Coronary artery (tissue), 2 donors: ENCODE measurements at places on chromosomes 3 and 15.

DNA sequence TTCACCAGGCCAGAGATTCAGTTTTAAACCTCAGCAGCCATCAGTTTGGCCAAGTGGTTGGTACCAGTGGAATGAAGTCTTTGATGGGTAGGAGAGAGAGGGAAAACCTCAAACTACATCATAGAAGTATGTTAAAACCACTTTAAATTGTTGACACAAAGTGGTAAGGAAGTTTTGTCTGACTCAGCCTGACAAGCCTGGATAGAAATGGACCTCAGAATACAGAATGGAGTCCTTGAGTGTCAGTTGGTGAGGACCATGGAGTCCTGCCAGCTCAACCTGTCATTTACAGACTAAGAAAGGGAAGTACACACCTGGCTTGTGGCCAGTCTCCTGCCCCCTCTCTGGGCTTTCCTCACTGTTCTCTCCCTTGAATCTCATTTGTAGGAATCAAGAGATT lies 12.1 kb downstream of the EAF1 start:
- DNase-seq: no peak

- no peak for DNase-seq
Measured at GRCh38 chr3:39705351-39705900, 104.0 kb upstream of the MYRIP start.

GRCh38 chr3:21543380-21544075 lies 207.5 kb downstream of the ZNF385D start:
- no peak for DNase-seq

GRCh38 chr15:84598993-84599392 lies 1.8 kb upstream of the ZSCAN2 start:
- no peak for DNase-seq

GRCh38 chr15:31563421-31563820 lies 236.8 kb downstream of the KLF13 start:
- no peak for DNase-seq

GRCh38 chr15:88913017-88913849 lies at the start of gene MFGE8:
Gene MFGE8 (minus strand): TSS chr15:88913379. CDS start chr15:88913319, 60 bp downstream.
- peak; percentile 89 for DNase-seq

DNA sequence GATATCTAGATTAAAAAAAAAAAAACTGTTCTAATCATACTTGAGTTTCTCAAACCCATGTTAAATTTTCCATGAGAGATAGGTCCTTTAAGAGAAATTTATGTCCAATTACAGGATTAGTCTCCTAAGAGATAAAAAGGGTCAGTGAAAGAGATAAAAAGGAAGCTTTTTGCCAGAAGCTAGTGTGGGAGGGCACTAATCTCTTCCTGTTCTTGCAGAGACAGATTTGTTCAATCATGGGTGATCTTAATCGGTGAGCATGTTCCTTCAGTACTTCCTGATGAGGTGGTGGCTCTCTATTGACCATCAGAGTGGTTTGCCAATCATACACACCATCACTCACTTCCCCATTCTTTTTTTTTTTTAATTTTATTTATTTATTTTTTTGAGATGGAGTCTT lies 16.9 kb upstream of the LPP start:
- DNase-seq: no peak

- no peak for DNase-seq
Measured at GRCh38 chr15:73394782-73395181, 26.0 kb upstream of the HCN4 start.

DNA sequence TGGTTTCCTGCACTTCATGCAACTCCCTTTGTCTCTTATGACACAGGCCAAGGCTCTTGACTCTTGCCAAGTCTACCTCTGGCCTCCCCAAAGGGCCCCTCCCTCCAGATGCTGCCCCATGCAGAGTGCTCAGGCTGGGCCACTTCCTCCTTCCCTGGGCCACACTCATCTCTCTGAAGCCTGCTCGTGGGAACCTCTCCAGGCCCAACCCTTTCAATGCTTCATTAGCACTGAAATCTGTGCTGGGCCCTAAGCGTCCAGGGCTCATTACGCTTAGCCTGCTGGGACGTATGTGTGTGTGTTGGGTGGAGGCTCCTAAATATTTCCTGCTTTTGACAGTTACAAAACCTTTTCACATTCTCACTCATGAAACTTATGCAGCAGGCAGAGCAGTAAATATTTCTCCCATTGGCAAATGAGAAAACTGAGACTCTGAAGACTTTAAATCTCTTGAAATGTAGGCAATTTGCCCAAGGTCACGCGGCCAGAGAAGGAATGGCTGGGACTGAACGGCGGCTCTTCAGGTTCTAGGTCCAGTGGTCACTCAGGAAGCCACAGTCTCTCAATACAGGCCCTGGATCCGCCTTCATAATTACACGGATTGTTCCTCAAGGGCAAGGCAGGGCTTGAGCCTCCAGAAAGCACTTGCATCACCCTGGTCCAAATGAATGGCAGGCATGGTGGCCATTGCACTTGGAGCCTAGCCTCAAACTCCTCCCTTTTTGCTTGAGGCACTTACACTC lies 241.7 kb upstream of the HES1 start:
- no peak for DNase-seq

GRCh38 chr3:62665627-62666437 lies 209.4 kb downstream of the CADPS start:
- no peak for DNase-seq

- DNase-seq: no peak
Measured at GRCh38 chr15:82537351-82537908, 2.8 kb downstream of the RPS17 start.

DNA sequence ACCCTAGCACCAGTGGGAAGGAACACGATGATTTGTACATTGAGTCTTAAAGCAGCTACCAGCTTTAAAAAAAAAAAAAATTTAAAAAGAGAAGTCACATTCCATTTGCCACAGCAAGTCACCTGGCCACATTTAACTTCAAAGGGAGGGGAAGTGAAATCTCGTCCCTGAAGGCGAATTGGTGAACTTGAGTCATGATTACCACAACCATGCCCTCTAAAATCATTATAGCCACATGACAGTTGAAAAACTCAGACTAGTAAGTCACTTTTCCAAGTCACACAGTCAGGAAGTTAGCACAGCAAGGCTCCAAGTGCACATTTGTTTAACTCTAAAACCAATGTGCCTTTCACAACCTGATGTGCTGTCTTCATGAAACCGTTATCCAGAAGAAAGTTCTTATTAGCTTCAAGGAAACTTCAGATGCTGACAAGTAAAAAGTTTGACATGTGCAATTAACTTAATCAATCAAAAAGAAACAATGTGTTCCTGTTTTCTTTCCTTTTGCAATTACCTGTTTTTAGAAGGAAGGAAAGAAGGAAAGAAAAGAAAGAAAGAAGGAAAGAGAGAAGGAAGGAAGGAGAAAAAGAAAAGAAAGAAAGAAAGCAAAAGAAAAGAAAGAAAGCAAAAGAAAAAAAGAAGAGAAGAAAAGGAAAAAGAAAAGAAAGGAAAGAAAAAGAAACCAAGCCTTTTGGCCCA lies 8.3 kb upstream of the THSD4 start:
- DNase-seq: no peak

- DNase-seq: no peak
Measured at GRCh38 chr3:72379500-72380187, 468.6 kb downstream of the SHQ1 start.

DNA sequence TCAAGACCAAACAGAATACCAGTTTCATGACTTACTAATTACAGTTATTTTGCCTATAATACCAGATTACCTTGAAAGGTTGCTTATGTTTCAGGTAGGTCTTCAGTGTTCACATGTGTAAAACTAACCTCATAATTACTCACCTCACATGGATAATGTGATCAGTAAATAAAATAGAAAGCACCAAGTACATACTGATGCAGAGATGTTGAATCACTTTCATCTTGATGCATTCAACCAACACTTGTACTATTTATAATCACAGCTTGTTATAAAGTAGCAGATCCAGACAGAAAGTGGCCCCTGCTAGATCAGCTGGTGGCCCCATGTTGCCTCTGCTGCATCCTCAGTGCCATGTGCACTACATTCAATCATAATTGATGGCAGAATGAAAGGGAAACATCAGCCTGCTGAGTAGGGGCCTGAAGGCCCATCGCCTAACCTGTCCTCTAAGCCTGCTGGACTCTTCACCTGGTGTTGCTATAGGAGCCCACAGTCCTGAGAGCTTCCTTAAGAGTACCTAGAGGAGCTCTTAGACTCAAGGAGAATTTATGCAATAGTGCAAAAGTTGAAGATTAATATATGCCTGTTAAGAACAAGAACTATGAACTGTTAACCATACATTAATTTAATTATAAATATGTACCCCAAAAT lies 154.3 kb downstream of the PLCL2 start:
- no peak for DNase-seq

GRCh38 chr3:29381595-29381994 lies 100.7 kb downstream of the RBMS3 start:
- no peak for DNase-seq

DNA sequence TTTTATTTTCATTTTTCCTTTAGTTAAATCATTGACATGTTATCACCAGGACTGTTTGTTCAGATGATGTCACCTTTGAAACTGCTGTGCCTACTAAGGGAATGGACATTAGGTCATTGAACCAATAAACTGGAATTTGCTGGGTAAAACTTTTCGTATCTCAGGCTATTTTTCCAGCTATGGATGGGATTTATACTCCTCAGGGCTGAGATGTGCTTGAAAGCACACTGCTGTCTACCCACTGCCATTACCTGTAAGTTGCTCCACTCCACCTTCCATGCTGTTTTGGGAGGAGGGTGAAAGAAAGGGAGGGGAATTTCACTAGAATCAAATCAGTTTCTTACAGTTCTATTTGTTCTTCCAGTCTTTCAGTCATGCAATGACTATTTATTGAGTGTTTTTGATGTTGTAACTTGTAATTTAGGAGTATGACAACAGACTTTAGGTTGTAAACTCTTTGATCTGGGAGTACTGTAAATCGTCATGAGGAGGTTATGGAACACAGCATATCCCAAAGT lies 11.3 kb downstream of the EHD4 start:
- no peak for DNase-seq

DNA sequence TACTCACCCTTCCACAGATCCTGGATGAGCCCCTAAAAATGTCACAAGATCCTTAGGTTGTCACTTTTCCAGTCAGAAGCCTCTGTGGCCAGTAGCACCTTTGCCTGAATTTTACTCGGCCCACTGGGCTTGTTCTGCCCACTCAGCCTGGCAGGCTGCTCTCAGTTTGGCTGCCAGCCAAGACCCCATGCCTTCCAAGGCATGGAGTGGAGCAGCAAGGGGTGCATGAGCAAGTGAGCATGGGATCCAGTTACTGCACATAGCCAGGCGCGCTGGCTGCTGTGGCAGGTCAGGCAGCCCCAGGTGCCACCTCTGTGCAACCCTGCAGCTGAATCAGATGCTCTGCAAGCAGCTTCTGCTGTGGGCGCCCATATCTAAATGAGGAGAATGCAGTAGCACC lies 79.3 kb downstream of the CGGBP1 start:
- no peak for DNase-seq

- no peak for DNase-seq
Measured at GRCh38 chr15:85168642-85169173, 187.1 kb downstream of the PDE8A start.

DNA sequence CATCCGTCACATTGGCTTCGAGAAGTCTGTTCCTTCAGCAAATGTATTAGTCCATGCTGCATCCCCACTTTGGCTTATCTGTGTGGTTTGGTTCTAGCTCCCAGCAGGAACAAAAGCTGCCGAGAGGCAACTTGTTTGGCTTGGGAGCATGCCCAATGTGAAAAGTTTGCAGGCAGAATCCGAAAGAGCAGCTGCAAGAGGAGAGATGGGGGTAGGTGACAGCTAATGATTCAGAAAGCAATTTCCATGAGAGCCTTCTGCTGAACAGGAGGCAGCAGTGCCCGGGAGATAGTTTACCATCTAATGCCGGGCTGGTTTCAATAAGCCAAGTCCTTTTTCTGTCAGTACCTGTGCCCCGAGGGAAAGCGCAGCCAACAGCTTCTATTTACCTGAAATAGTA lies 60.2 kb downstream of the GRM7 start:
- DNase-seq: no peak

DNA sequence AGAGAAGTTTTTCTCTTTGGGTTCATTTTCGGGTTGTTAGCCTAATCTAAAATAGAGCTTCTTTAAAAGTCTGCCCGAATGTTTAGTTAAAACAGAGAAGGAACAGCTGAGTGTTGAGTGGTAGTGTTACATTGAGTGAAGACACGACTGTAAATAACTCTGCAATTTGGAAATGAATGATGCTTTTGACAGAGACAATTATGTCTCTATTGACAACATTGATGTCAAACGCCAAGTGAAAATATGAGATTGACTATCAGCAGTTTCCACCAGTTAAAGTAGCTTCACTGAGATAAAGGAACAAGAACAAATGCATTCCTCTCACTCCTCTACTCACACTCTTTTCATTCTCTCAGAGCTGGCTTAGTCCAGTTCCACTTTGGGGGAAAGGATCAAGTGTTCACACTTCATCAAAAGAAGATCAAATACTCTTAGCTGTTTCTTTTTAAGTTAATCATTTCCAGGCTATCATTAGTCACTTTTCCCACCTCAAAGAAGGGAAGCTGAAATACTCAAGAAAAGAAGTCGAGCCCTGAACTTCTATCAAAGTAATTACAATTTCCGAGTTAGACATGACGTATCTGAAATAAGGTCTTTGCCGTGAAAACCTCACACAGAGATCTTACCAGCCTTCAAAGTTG lies 399.1 kb upstream of the DPH6 start:
- no peak for DNase-seq

DNA sequence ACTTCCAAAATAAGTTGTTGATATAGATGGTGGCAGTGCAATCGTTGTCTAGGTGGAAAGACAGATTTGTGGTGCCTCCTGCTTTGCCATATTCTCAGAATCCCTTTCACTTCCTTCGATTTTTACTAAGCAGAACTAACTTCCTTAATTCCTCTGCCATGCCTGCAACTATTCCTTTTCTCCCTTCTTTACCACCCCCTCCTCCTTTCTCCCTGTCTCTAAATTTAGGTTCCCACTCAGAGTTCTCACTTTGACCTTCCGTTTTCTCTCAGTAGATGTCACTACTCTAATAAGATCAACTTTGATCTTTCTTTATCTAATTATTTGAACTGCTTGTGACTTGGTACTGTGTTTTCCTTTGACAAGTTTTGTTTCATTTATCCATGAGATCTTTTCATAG lies 351.2 kb downstream of the LPP start:
- DNase-seq: no peak

GRCh38 chr3:26964836-26965235 lies 342.3 kb downstream of the LRRC3B start:
- DNase-seq: no peak

DNA sequence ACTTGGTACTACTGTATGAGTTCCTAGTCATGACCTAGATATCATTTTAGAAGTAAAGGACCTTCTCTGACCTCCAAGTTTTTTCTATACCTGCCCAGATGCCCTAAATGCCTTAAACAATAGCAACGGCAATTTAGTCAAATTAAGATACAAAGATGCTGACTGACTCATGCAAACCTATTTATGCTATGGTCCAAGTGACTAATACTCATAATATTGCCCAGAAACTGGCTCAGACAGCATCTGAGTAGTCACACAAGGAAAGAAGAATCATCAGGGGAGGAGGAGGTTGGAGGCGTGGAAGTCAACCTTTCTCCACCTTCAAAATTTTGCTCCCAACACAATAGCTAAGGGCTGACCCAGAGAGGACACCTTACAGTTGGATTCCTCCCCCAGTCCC lies 6.8 kb downstream of the FYCO1 start:
- no peak for DNase-seq
